ENCODE measurements at places on chromosomes 3 and 15.

DNA sequence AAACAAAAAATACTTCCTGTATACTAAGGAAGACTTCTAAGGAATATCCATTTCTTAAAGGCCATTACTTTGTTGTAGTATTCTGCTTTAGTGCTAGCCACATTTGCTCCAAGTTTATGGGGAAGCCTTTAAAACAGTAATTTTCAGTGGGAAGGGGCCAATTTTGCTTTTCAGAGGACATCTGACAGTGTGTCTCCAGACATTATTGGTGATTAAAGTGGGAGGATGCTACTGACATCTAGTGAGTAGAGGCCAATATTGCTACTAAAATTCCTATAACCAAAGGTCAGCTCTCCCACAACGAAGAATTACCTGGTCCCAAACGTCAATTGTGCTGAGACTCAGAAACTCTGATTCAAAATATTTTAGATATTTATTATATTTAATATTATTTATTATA lies 24.8 kb downstream of the SLC28A2 start:
- H3K27me3 ChIP-seq: no peaks in the 10 kb centered on the region
- no peak overlapping the region for H3K27ac ChIP-seq
- H3K4me1 ChIP-seq: no peaks in the 10 kb centered on the region
- DNase-seq: no peak
- H3K36me3 ChIP-seq: no peaks in the 10 kb centered on the region
- no peak overlapping the region for H3K4me3 ChIP-seq

- no peaks in the 10 kb centered on the region for H3K36me3 ChIP-seq
- H3K4me1 ChIP-seq: no peaks in the 10 kb centered on the region
- H3K4me3 ChIP-seq: no peak overlapping the region
- peaks cover 1% of the 10 kb centered on the region for H3K27me3 ChIP-seq
- DNase-seq: no peak
These were observed 216.1 kb downstream of the ATP8B4 start for GRCh38 chr15:49902685-49903501.

GRCh38 chr3:105347625-105348302 lies 18.9 kb upstream of the ALCAM start:
- H3K4me3 ChIP-seq: no peak overlapping the region
- H3K36me3 ChIP-seq: no peaks in the 10 kb centered on the region
- H3K4me1 ChIP-seq: no peaks in the 10 kb centered on the region
- no peak for DNase-seq
- no peaks in the 10 kb centered on the region for H3K27me3 ChIP-seq

- no peak overlapping the region for H3K27ac ChIP-seq
- H3K4me1 ChIP-seq: 0 out of 2 replicates have a peak, but pooled peaks cover 2% of the 10 kb centered on the region
- no peak for DNase-seq
- H3K36me3 ChIP-seq: peaks cover under 1% of the 10 kb centered on the region
- no peak overlapping the region for H3K4me3 ChIP-seq
- H3K27me3 ChIP-seq: no peaks in the 10 kb centered on the region
These were observed 59.6 kb downstream of the ESYT3 start for GRCh38 chr3:138493804-138494606.

DNA sequence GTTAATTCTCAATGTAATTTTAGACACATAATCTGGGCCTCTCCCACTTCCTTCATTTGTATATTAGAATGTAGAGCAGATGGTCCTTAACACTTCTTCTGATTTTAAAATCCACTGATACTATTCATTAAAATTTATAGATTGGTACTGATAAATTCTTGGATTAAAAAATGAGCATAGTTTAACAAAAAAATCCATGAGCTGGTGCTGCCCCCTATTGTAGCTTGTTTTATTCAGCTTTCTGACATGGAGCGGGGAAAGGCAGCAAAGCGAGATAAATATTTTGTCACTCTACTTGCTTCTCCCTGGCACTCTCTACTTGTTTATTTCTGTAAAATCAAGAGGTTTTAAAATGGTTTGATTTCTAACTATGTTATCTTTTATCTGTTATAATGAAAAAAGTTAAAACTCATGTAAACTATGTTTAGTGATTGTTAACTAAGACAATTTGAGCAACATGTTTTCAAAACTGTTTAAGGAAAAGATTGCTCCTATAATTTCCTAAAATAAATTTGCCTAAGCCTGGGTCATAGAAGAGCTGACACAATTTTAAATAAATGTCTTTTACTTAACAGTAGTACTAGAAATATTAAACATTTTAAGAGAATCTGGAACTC lies 26.5 kb upstream of the PLOD2 start:
- no peaks in the 10 kb centered on the region for H3K4me1 ChIP-seq
- no peaks in the 10 kb centered on the region for H3K36me3 ChIP-seq
- no peak overlapping the region for H3K27ac ChIP-seq
- no peak overlapping the region for H3K4me3 ChIP-seq

DNA sequence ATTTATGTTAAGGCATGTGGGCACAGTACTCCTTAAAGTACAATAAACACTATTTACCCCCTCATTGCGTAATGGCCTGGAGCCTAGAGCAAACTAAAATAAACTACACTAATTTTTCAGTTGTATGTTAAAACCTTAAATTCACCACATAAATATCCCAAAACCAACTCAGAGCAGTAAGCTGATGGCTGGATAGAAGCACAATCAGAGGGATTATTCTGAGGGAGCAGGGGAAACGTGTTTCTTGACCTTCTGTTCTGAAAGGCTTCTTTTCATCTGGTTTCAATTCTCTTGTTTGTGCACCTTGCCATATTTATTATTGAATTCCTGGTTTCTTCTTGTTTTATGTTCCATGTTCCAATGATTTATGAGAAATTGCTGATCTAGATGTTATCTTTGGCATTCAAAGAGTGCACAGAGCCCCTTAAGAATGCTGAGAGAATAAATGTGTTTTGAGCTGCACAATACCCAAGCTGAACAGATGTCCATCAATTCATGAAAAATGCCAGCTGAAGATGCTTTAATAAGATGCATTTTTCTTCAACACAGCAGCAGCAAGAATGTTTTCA lies 29.6 kb downstream of the RPL22L1 start:
- no peak overlapping the region for H3K4me3 ChIP-seq
- no peak for DNase-seq
- peaks cover 3% of the 10 kb centered on the region for H3K4me1 ChIP-seq
- no peak overlapping the region for H3K27ac ChIP-seq

DNA sequence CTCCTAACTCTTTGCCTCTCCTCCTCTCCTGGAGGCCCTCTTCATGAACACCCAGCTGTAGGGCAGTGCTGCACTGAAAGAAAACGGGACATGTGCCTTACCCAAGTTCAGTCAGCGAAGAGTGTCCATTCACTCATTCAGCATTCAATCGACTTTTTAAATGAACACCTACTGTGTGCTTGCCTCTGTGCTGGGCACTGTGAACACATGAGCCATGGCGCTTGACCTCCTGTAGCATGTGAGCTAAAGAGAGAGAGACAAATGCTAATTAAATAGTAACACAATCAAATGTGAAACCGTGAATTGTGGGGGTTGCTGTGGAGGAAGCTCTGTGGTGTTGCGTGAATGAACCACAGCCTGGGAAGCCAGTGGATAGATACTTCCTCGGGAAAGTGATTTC lies 43.4 kb downstream of the ST6GAL1 start:
- peaks cover 27% of the 10 kb centered on the region for H3K36me3 ChIP-seq
- H3K27ac ChIP-seq: no peak overlapping the region
- no peak overlapping the region for H3K4me3 ChIP-seq
- no peaks in the 10 kb centered on the region for H3K27me3 ChIP-seq
- H3K4me1 ChIP-seq: peaks cover 4% of the 10 kb centered on the region
- no peak for DNase-seq

All from H1 (cell line).